NCI-H524 (cell line): ENCODE measurements at places on chromosomes 4 and X.

DNA sequence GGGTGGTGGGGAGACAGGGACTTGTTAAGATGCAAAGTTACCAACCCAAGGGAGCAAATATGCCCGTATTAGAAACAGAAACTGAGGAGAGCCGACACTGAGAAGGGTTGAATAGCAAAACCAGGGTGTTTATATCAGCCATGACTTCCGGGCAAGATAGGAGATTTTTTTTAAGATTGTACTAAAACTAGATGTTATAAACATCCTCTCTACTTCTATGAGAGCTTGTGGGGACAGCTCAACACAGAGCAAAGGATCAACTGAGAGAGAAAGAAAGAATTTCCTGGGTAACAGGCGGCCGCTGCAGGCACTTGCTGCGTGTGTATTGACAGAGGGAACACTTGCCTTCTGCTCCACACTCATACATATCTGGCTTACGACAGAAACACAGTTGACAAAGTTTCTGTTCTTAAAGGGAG, 49.1 kb upstream of the FBXW7 start:
- no peak for DNase-seq

DNA sequence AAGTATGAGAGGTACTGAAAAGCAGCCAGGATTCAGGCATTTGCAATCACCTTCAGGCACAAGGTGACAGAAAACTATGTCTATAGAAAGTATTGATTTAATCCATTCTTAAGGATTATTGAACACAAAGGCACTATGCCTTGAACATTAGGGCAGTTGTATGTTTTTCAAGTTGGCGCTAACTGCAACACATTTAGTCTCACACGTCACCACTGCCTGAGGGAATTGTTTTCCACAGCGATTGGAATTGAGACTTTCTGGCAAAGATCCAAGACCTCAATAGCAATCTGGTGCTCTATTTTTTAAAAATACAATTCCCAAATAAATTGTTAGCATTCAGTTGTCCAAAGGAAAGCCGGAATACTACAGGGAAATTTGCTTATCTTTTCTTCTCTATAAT, 52.7 kb upstream of the FTHL17 start:
- no peak for DNase-seq

GRCh38 chr4:111775556-111776297, 369.5 kb upstream of the FAM241A start:
- DNase-seq, result no peak

- DNase-seq, result no peak
These were observed 66.1 kb downstream of the TNIP2 start for GRCh38 chr4:2689825-2690700.

- no peak for DNase-seq
These were observed 272.6 kb downstream of the GPM6A start for GRCh38 chr4:175539498-175539897.

GRCh38 chr4:105631818-105632400, 76.6 kb downstream of the INTS12 start:
- no peak for DNase-seq

DNA sequence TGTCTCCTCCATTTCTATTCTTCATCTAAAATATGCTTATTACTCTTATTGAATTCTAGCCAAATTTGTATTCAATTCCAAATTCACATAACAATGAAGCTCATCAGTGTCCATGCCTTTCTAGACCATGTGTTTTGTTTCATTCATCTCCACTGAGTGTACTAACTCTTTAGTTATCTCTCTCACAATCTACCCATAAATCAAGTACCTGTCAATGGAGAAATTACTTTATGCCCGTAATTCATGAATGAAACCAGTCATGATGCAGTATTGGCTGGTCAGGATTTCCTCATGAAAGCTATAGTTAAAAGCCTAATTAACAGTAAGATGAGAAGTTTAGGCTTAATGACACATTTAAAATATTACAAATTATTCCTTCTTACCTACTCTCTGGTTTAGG, 12.2 kb upstream of the TMPRSS11F start:
- DNase-seq, result no peak
